Epithelial cell of proximal tubule (primary cell): ENCODE measurements at places on chromosomes 3 and 15.

GRCh38 chr15:58434334-58434875, 2.6 kb downstream of the LIPC start:
- DNase-seq = no peak

DNA sequence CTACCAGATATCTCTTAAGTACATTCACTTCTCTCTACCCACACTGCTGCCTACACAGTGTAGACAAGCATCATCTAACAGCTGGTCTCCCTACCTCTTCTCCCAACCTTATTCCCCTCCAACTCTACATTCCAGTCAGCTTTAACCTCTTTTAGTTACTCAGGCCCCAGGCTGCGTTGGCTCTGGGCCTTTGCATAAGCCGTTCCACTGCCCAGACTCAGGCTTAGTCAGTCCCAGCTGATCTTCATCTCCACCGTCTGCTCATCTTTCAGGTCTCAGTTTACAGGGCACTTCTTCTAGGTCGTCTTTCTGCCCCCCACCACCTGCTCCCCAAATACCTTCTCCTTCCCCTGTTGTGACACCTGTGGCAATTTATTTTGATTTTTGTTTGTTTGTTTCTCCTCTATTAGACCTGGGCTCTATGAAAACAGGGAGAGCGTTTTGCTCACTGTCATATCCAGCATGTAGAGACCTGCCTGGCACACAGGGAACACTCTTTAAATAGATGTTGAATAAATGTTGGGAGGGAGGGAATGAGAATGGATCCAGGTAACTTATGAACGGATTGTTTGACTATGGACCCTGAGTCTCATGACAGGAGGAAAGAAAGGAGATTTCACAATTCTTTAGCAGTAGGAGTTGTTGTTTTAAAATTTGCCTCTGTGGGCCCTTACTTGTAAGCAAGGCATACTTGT, 11.1 kb downstream of the SLC27A2 start:
- DNase-seq = no peak

DNA sequence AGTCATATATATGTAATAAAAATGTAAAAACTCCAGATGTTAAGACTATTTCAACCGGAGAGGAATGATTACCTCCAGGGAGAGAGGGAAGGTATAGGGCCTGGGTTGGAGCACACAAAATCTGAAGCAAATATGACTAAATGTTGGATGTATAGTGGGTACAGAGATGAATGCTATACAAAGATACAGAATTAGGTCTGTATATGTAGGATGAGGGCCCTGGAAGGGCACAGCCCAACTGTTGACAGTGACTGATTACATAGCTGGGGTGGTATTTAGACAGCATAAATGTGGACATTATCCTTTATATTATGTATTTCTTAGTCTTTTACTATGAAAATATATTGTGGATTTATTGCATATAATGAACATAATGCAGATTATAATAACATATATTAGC, 94.4 kb upstream of the SPATA12 start:
- DNase-seq = no peak

DNA sequence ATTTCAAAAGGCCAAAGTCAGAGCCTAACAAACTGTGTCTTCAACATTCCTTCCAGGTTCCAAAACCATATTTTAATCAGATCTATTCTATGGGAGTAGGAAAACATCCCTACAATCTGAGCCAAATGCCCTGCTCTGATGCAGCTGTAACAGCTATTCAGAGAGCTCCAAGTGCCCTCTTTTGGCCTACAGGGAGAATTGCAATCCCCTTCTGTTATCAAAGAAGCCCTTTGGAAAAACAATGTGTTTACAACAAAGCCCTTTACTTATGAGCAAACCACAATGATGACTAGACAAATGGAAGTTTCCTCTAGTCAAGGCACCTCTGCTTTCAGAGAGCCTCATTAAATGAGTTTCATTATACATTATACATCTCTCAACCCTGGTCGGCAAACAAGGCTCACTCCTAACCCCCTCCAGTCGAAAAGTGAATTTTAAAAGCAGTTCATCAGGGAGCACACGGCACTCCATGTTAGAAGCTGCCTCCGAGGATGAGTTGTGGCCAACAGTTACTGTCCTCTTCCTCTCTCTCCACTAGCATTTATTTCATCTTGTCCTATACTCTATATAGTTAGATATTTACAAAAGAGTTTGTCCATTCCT, 42.6 kb upstream of the TMCO5A start:
- DNase-seq = no peak

- DNase-seq = no peak
Observed at GRCh38 chr3:72204452-72204851, 419.5 kb upstream of the PROK2 start.

GRCh38 chr15:90501898-90502297, 27.8 kb upstream of the CRTC3 start:
- DNase-seq = no peak

DNA sequence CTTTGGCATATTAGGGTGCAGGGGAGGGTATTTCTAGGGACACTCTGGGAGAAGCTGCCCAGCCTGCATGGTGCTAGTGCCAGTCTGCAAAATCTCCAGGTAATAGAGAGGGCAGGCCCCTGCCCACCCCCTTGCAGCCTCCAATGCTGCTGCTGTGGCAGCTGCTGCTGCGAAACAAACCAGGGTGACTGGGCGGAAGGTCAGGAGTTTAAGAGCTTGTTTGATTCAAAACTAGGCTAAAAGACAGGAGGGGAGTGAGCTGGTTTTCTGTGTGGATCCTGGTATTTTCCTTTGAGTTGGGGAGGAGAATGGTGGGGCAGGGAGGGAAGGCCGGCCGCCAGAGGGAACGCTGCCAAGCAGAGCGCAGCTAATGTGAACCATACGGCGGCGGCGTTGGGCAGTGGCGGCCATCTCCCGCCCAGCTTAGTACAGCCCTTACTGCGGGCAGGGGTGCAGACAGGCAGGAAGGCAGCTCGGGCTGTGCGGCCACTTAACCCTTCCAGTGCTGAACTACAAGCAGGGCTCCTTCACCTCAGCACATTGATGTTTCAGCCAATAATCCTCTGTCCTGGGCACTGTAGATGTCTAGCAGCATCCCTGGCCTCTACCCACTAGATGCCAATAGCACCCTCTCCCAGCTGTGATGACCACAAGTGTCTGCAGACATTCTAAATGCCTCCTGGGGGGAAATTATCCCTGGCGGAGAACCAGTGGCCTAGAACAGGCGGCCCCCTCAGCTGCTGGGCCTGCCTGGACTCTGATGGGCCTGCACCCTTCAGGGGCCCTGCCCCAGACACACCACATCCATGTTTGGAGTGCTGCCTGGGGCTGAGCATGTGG, 125.7 kb downstream of the EEFSEC start:
- DNase-seq = no peak

GRCh38 chr3:11172096-11172690, 17.9 kb downstream of the HRH1 start:
- DNase-seq = no peak

GRCh38 chr3:66106788-66107187, 68.1 kb upstream of the MAGI1 start:
- DNase-seq = no peak

DNA sequence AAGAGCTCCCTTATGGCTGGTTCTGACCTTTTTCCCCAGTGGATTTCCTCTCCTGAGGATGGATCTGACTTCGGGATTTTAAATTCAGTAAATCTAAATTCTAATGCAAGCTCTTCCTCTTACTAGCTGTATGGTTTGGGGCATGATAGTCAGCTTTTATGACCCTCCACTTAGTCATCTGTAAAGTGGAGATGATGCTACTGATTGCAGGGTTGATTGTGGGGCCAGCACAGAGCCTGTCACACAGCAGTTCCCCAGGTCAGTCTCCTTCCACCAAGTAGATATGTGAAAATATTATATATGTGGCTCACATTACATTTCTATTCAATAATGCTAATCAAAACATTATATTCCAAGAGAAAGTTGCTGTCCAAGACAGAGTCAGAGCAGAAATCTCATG, 141.3 kb upstream of the UBE2E1 start:
- DNase-seq = no peak

GRCh38 chr15:74374648-74375302, 7.3 kb upstream of the CYP11A1 start:
- DNase-seq = no peak

GRCh38 chr15:31200735-31201151, 99.2 kb upstream of the TRPM1 start:
- no peak for DNase-seq

- no peak for DNase-seq
Observed at GRCh38 chr3:194424953-194425352, 25.9 kb upstream of the GP5 start.

DNA sequence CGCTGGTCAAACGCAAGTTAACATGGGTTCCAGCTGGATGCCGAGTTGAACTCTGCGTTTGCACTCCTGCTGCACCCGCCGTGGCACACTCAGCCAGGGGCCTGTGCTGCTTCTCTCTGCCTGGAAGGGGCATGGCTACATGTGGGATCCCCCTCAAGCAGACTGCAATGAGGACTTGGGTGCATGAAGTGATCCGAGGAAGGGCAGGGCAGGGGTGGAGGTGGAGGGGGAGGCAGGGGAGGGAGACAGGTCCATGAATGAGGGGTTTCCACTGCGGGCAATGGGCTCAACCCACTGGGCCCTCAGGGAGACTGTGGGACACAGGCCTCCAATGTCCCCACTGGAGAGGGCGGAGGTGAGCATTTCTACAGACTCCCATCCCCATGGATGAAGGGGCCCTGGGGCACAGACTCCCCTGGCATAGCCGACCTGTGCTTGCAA, 141.6 kb upstream of the MEF2A start:
- no peak for DNase-seq

GRCh38 chr3:23304424-23304823, 101.3 kb downstream of the UBE2E2 start:
- no peak for DNase-seq

DNA sequence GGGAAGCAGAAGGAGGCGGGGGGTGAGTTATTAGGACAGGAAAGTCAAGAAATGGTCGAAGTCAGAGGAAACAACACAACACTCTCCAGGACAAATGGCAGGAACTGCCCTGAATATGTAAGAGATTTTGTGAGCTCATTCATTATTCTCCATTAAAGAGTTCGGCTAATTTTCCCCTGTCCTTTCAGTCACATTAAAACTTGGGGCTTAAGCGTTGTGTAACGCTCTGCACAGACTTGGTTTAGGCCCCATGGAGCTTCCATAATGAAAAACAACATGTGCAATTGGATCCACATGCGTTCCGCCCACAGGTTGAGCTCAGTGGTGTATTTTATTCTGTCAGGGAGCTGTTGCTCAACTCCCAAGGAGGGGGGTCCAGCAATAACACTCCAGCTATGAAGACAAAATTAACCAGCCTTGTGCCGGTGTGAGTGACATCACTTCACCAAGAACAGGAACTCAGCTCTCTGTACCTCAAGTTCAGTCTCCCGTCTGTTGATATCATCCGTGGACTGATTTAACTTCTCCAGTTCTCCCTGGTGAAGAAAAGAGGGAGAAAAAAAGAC, 2.3 kb downstream of the SH3BP5 start:
- no peak for DNase-seq

DNA sequence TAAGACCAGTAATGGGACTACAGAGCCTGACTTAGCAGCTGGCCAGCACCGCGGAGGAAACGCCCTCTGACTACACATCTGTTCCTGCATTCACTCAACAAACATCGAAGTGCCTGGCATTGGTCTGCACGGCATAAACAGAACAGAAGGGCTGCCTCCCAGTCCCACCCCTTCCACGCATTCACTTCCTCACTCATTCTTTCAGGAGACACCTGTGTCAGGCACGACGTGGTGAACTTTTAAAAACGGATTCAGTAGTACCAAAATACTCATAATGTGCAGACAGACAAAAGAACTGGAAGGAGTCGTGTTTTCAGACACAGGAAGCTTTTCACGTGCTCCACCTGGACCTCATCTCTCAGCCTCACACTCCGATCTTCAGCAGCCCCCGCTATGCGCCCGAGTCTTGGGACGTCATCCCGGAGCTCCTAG, 123.3 kb downstream of the XXYLT1 start:
- no peak for DNase-seq

DNA sequence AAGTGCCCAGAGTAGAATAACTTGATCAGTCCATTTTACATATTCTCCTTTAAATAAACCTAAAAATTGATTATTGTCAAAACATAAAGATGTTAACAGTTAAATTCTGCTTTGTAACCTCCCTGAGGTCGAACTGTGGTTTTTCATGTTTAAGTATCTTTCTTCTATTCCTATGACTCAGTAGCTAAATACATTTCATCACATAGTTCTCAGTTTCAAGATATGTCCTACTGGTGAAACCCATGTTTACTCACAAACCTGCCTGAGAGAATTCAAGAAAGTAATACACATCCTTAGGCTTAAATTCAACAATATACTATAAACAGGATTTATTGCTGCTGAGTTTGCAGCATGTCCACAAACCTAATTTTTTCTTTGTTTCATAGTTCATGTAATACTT, 692.9 kb downstream of the ZPLD1 start:
- DNase-seq = peak; percentile 38

DNA sequence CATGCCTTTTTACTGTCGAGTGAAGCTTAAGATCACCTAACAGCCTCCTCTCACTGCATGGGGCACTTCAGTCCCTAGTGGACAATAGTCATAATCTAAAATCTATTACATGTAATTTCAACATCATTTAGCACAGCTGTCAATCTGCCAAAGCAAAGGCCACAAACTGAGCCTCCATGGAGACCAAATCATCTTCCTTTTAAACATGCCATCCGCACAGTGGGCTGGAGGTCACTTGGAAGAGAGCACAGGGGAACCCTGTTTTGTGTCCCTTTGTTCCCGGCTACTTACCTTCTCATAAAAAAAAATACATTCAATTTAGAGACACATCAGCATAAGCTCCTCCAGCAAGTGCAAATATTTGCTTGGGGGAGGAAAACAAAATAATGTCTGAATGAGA, 167.3 kb downstream of the SQOR start:
- no peak for DNase-seq

DNA sequence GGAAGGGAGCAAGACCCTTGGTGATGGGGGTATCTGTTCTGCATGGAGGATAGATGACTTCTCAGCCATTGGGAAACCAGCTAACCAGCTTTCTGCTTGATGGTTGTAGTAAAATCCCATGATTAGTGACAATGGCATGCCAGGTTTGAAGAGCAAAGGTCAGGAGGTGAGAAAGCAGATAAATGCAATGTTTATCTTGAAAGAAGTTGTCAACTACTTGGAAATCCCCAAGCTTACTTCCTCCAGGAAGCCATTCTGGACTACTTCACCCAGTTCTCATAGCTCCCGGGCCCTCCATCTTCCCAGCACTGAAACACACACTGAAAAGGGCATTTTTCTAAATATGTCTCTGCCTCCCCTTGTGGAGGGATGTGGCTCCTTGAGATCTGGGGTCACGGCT, 51.3 kb downstream of the SMAD3 start:
- DNase-seq = no peak

GRCh38 chr15:99495430-99496301, 70.1 kb upstream of the MEF2A start:
- DNase-seq = no peak
